Activated T-cell treated with anti-CD3 and anti-CD28 coated beads for 1 hour (primary cell): ENCODE measurements at places on chromosomes 12 and 14.

GRCh38 chr14:54673193-54674045 lies 106.5 kb downstream of the SAMD4A start:
- no peak for DNase-seq

DNA sequence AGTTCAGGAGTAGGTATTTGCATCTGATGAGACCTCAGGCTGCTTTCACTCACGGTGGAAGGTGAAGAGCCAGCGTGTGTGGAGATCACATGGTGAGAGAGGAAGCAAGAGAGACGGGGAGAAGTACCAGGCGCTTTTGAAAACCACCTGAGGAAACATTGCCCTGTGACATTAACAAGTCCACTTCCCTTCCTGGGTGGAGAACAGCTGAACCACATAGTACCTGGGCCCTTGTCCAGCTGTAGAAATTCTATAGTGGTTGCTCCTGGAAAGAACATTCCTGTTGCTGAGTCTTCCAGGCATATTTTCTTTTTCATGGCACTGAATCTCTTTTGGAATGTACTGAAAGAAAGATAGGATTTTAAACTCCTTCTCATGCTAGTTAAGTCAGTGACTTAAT lies 87.3 kb upstream of the RIN3 start:
- DNase-seq, result no peak

- DNase-seq, result no peak
Measured at GRCh38 chr12:101498252-101498651, 23.1 kb downstream of the SPIC start.

- DNase-seq, result no peak
Measured at GRCh38 chr14:64119500-64119899, 174.7 kb downstream of the ESR2 start.

- no peak for DNase-seq
Measured at GRCh38 chr12:121845701-121846100, 13.0 kb downstream of the HPD start.

DNA sequence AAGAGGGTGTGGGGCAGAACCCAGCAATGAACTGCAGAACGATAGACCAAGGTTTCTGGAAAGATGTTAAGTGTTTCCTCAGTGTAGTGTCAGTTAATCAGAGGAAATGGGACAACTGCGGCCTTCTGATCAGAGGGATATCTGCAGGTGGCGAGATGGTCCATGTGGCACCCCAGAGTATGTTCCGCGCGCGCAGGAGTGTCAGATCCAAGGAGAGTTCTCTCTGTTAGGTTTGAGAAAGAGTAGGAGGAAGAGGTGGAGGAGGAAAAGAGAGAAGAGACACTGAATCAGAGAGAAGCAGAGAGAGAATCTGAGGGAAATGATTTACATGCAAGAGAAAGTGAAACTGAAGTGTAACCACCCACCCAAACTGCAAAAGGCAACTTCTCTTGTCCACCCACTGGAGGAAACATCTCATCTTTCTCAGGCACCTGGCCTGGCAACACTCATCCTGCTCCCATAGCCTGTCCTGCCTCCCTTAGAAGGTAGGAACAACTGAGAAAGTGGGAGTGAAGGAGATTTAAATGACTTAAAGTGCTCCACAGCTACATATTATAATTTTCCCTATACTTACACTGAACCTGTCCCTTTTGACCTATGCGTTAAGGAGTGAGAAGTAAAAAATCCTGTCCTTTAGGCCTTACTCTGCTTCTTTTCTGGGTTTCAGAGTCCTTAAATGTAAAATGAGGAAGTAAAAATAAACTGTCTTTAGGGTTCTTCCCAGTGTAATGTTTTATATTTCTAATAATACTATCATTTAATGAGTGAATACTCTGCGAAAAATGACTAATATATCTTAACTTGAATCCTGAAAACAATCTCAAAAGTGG lies 6.8 kb upstream of the TESPA1 start:
- peak; percentile 11 for DNase-seq

GRCh38 chr14:57870686-57871457 lies 5.0 kb upstream of the SLC35F4 start:
- DNase-seq, result no peak
